ENCODE measurements at places on chromosomes 1 and 21.
A peak's percentile ranks its signal among the peaks of the same experiment; 100 is the strongest.

GRCh38 chr21:43187715-43188114, 18.9 kb downstream of the CRYAA start:
- DNase-seq = no peak

- no peak for DNase-seq
These were observed 98.8 kb downstream of the CCDC185 start for GRCh38 chr1:223492044-223492443.

- DNase-seq = no peak
These were observed 15.8 kb upstream of the COL6A2 start for GRCh38 chr21:46081862-46082712.

DNA sequence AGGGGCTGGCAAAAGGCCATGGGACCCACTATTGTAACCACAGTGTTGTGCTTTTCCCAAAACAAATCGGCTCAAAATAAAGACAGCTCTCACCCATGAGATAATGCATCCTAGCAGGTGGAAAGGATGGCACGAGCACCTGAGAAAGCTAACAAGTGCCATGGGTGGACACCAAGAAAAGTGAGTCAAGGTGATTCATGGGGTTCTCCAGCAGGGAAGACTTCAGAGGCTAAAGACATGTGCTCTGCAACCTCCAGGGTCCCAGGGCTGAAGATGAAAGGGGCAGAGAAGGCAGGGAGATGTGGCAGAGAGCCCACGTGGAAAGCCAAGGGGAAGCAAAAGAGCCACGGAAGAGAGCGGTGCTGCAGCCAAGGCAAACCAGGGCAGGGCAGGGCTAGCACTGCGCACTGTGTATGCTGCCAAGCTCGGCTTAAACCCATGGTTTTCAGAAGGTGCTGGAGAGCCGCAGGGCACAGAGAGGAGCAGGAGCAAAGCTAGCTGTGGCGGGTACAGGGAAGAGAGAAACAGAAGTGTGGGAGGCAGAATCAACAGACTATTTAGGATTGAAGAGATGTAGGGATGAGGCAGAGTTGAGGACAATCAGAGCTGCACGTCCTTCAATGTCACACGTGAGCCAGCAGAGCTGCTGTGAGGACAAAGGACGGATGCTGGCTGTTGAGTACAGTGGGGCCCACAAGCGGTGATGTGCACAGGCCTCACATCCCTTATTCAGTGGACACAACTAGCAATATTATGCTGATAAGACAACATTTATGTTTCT, 41.8 kb upstream of the C1orf198 start:
- DNase-seq = no peak

- DNase-seq = no peak
These were observed 3.1 kb upstream of the VAMP4 start for GRCh38 chr1:171744986-171745385.

DNA sequence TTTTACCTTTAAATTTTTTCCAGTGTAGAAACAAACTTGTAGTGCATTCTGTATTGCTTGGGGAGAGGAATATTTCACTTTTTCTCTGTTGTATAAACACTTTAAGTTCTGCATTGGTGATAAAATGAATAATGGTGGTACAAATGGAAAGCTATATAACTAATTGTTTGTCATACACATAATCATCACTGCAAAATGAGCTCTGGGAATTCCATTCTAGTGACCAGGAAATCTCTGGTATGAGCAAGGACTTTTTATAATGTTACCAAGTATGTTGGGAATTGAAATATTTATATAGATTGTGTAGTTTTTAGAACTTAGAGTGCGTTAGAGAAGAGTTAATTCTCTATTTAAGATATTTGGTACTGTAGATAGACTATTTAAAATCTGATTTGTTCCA, 5.0 kb upstream of the FMN2 start:
- no peak for DNase-seq

GRCh38 chr1:189312499-189312898, 1165.2 kb downstream of the BRINP3 start:
- no peak for DNase-seq

DNA sequence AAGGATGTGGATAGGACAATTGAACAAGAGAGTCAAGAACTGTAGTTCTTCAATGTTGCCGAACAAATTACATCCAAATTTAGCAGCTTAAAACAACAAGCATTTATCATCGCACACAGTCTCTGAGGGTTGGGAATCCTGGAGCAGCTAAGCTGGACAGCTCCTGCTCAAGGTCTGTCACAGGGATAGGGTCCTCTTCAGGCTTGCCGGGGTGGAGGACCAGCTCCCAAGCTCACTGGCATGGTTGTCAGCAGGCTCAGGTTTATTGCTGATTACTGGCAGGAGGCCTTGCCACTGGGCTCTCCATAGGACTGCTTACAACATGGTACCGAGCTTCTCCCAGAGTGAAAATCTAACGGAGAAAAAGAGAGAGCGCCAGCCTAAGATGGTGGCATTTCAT, 22.1 kb upstream of the COX20 start:
- DNase-seq = no peak

DNA sequence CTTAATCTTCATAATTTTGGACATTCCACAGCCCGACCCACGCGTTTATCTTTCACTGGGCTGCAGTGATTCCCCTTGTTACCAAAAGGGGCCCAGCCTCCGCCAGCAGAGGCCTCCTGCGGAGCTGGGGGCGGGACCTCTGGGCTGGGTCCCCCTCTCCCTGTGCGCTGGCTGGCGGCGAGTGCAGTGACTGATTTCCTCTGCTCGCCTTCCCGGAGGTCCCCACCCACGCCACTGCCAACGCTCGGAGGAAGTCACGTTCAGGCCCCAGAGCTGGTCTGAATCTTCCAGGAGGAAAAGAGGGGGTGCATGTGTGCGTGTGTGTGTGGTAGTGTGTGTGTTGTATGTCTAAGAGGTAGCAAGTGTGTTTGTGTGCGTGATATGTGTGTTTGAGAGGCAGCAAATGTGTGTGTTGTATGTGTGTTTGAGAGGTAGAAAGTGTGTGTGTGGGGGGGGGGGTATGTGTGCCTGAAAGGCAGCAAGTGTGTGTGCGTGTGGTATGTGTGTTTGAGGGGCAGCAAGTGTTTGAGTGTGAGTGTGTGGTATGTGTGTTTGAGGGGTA, 35.0 kb upstream of the JAK1 start:
- DNase-seq = peak; percentile 77

GRCh38 chr1:230715510-230715909, 1.6 kb upstream of the AGT start:
- DNase-seq = no peak

GRCh38 chr1:229665912-229666558, 40.0 kb downstream of the URB2 start:
- DNase-seq = no peak

DNA sequence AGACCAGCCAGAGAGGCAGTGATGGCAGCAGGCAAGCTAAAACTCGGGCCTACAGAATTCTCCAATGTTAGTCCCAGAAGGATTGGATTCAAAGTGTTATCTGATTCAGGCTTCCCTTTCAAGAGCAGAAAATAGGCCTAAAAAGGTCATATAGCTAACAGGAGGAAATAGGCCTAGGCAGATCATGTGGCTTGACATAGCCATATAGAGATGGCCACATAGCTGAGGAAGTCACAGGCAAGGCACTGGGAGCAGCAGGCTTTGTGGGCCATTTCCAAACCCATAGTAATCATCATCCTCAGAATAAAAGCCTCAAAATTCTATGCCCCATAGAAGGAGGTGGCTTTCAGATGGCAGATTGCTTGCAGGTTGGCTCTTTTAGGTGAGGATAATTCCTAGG, 29.0 kb upstream of the LMO4 start:
- DNase-seq = no peak

GRCh38 chr1:150560576-150561253, 11.5 kb downstream of the ADAMTSL4 start:
- DNase-seq = peak; percentile 68

Data from stimulated activated CD4-positive, alpha-beta T cell treated with anti-CD3 and anti-CD28 coated beads, Interleukin-12 subunit alpha, Interleukin-12 subunit beta, amount 100 ng/mL, for 24 hours (primary cell).